WTC11 (cell line): ENCODE measurements at places on chromosomes 11 and 22. TPM values are rescaled to one million over a fixed set of nuclear protein-coding genes. Genes with fewer than 3 reads are reported as not detected.

GDPD4 gene
- total RNA-seq: not detected in 3 replicates

DERL3 gene
- total RNA-seq: 10.9 to 12.5 TPM (median 11.3 TPM) in 3 replicates

ASRGL1 gene
- total RNA-seq: 36.3 to 51.6 TPM (median 41.5 TPM) in 3 replicates

MMP8 gene
- total RNA-seq: not detected in 3 replicates

CD3E gene
- total RNA-seq: 0.85 to 1.0 TPM (median 0.87 TPM) in 3 replicates

CPSF7 gene
- total RNA-seq: 86.0 to 90.7 TPM (median 88.3 TPM) in 3 replicates

SLC1A2 gene
- total RNA-seq: 0.46 to 1.2 TPM (median 0.50 TPM) in 3 replicates

AGBL2 gene
- 3.7 to 4.2 TPM (median 4.1 TPM) in 3 replicates for total RNA-seq

NTM gene
- 11.5 to 16.4 TPM (median 14.5 TPM) in 3 replicates for total RNA-seq

SF1 gene
- total RNA-seq: 285 to 314 TPM (median 300 TPM) in 3 replicates

ACCSL gene
- not detected in 3 replicates for total RNA-seq

CNGA4 gene
- 0.35 to 0.82 TPM (median 0.50 TPM) in 3 replicates for total RNA-seq

CRKL gene
- total RNA-seq: 113 to 115 TPM (median 114 TPM) in 3 replicates

KRTAP5-10 gene
- not detected in 3 replicates for total RNA-seq
